ENCODE measurements at places on chromosomes 12 and 14.

- no peak for DNase-seq
These were observed 3.7 kb downstream of the REM2 start for GRCh38 chr14:22886500-22887259.

DNA sequence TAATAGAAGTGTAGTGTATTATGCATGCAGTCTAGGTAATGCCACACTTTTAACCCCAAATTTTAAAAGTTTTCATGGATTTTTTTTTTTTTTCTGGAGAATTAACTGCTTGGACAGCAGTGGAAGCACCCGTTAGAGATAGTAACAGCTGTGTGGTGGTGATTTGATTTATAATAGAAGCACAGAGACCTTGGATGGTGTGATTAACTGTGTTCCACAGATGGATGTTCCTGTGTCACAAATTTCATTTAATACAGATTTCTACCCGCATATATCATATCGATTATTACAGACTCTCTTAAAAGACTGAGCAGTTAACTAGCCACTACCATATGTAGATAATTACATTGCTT is 47.0 kb downstream of the IFT81 start:
- no peak for DNase-seq

- no peak for DNase-seq
These were observed 54.1 kb downstream of the ADIPOR2 start for GRCh38 chr12:1744932-1745331.

GRCh38 chr12:11477110-11477509 is 81.7 kb upstream of the PRB2 start:
- DNase-seq: no peak

DNA sequence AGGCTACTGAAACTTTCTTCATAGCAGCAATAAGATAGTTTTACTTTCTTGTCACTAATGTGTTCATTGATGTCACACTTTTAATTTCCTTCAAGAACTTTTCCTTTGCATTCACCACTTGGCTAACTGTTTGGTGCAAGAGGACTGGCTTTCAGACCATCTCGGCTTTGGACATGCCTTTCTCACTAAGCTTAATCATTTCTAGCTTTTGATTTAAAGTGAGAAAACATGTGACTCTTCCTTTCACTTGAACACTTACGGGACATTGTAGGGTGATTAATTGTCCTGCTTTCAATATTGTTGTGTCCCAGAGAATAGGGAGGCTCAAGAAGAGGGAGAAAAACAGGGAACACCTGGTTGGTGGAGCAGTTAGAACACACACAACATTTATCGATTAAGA is 41.9 kb downstream of the IFNG start:
- no peak for DNase-seq

- no peak for DNase-seq
These were observed 17.8 kb downstream of the SINHCAF start for GRCh38 chr12:31308116-31308515.

- DNase-seq: no peak
These were observed 74.6 kb upstream of the TMTC1 start for GRCh38 chr12:29858270-29858786.

DNA sequence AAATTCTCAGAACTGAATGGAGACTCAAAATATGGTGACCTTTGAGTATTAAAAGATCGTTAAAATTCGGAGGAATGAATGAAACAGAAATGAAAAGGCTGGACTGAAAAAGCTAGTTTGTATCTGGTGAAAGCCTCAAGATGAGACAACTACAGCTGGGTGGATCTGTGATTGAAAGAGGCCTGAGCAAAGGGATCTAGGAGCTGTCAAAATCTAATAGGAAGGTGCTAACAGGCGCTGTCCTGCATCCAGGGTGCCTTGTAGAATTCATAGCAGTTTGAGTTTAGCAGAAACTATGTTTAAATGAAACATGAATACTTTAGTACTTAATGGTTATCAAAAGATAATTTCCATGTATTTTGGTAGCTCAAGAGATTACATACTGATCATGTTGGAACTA is 2.3 kb downstream of the YY1 start:
- no peak for DNase-seq

DNA sequence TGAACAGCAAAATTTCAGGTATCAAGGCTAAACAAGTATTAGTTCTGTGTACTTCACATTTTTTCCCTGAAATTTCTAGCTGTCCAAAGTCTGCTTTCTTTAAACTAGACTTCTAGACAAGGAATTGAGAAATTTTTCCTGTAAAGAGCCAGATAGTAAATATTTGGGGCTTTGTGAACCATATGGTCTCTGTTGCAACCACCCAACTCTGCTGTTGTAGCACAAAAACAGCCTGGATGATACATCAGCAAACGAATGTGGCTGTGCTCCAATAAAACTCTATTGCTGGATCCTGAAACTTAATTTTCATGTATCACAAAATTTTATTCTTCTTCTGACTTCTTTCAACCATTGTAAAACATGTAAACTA is 96.0 kb upstream of the SLC38A4 start:
- DNase-seq: no peak

DNA sequence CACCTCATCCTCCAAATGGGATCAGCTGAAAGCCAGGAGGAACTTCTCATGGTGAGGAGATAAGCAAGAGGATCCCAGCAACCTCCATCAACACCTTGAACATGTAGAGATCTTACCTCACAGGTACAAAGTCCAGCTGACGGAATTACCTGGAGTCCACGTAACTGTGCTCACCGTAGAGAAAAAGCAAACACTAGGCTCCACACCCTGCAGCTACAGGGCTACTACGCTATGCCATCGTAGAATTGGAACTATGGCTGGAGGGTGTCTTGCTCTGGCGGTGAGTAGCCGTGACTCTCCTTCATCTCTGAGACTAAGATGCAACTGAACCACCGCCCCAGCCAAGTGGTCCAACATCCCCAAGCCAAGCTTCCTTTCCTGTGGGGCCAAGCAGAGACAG is 50.5 kb downstream of the CRY1 start:
- no peak for DNase-seq
